ENCODE measurements at places on chromosomes 12 and 14.

GRCh38 chr14:36503771-36504741, 16.0 kb downstream of the NKX2-1 start:
- no peak for DNase-seq

- no peak for DNase-seq
Measured at GRCh38 chr12:46499226-46499625, 126.7 kb upstream of the SLC38A2 start.

GRCh38 chr14:104157016-104157928, 18.9 kb downstream of the KIF26A start:
- no peak for DNase-seq

- DNase-seq, result no peak
Measured at GRCh38 chr14:70317969-70318634, 41.4 kb downstream of the COX16 start.

DNA sequence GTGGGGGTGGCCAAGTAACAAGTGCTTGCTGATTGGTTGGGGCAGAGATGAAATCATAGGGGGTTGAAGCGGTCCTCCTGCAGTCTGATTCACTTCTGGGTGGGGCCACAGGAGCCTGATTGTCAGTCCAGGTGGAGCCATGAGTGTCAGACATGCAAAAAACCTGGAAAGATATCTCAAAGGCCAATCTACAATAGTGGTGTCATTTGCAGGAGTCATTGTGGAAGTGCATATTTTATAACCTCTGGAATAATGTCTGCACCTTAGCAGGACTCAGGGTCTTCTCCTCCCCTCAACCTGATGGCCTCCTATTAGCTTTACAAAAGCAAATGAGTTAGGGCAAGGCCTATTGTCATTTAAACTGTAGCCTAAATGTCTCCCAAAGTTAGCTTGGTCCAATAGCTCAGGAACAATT, 241.4 kb downstream of the NUAK1 start:
- no peak for DNase-seq

GRCh38 chr14:101707068-101707842, 54.3 kb upstream of the PPP2R5C start:
- DNase-seq, result no peak

DNA sequence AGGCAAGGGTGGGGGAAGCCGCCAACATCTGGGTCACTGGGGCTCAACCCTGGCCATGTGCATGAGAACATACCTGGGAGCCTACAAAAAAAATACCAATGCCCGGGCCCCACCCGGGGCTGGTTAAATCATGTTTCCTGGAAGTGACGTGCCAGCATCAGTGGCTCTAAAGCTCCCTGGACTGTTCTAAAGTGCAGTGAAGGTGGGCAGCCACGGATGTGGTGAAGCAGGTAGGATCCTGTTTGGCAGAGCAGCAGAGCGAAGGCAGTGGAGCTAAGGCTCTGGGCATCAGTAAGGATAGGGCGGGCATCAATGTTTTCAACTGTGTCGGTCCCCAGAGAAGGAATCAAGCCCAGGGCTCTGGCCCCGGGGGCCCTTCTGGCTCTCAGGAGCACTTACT, 525 bp upstream of the GPR68 start:
- DNase-seq, result no peak

DNA sequence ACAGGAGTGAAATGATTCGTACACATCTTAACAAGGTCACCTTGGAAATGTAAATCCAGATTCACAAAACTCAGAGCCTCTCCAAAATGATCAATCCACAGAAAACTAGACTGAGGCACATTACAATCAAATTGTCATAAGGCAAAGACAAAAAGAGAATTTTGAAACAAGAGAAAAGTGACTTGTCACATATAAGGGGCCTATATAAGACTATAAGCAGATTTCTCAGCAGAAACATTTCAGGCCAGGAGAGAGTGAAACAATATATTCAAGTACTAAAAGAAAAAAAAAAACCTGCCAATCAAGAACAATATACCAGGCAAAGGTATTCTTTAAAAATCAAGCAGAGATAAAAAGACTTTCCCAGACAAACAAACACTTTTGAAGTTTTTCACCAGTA, 429.1 kb downstream of the BCAT1 start:
- no peak for DNase-seq

DNA sequence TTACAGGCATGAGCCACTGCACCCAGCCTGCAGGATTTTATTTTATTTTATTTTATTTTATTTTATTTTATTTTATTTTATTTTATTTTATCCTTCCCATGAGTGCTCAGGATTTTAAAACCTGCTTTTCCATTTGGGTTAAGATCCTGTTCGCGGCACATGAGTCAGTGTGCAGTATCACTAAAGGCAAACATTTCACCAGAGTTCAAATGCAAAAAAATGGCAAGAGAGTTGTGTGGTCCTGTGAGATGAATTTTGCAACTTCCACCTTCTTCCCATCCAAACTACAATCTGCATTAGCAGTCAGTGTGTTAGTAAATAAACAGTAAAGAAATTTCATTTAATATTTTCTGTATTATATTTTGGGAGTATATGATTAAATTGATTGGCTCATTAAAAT, 29.0 kb downstream of the MOAP1 start:
- no peak for DNase-seq

GRCh38 chr12:108193917-108194316, 64.8 kb downstream of the WSCD2 start:
- no peak for DNase-seq

GRCh38 chr12:76920172-76921099, 41.6 kb upstream of the CSRP2 start:
- no peak for DNase-seq

GRCh38 chr14:22491683-22492621, 97.1 kb downstream of the DAD1 start:
- no peak for DNase-seq

DNA sequence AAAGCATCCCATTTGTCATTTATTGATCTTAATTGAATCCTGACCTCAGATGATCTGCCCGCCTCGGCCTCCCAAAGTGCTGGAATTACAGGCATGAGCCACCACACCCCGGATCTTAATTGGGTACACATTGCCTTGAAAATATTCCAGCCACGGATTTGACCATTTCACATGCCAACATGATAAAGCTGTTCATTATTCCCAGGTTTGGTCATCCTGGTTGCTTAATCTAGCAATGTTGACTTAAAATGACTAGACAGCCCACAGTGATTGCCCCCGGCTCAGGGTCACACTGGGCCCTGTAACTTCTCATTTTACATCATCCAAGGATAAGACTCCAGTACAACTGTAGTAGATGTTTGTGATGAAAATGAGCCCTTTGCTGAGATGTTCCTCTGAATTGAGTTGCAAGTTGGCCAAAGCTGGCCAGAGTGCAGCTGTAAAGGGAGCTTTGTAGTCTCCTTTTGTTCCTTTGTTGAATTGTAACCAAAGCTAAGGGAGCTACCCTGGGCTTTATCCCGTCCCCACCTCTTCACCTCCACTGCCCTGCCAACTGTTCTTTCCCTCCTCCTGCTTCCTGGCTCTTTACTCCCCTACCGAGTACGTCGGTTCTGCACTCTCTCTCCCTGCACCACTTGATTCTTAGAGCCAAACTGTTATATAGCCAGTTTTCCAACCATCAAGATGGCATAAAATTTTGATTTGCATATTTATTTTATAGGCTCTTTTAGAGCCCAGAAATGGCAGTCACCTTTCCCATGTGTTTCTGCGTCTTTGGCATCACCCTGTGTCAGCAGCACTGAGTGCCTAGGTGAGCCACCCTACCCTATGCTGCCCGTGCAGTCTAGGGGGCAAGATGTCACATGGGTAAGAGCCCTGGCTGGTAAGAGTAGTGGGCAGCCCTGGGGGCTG, 141.3 kb upstream of the HIF1A start:
- no peak for DNase-seq

DNA sequence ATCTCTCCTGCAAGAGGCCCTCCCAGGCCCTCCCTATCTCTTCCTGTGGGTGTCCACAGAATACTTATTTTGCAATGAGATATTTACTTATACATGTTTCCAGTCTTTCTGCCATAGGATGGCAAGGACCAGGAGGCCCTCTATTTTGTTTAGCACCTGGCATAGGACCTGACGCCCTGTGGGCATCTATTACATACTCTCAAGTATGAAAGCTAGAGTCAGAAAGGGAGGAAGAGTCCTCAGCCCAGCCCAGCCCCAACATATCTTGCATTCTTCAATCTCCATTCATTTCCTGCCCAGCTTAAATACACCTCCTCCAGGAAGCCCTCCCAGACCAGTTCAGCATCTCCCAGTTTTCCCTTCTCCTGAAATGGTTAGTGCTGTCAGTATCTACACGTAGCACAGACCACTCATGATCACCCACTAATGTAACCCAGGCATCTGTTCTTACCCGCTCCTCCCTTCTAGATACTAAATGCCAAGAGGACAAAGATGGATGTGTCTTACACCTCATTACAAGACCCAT, 7.4 kb downstream of the FOXN4 start:
- DNase-seq, result no peak

GRCh38 chr14:90495357-90496276, 98.8 kb downstream of the CALM1 start:
- peak; percentile 33 for DNase-seq

DNA sequence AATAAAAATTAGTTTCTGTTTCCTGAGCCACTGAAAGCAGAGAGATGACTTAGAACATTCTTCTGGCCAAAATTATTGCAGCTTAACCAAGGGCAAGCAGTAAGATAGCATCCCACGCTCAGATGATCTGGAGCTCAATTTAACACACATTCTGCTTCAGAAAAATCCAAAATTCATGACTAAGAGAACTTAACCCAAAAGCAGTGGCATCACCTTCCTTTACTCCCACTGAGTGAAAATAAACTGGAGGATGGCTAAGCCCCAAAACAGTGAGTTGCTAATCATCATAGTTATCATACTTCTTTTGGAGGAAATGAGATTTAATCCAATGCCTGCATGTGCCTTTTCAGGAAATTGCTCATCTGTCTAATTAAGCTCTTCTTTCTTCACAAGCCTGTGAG, 195.4 kb downstream of the DUSP6 start:
- no peak for DNase-seq

DNA sequence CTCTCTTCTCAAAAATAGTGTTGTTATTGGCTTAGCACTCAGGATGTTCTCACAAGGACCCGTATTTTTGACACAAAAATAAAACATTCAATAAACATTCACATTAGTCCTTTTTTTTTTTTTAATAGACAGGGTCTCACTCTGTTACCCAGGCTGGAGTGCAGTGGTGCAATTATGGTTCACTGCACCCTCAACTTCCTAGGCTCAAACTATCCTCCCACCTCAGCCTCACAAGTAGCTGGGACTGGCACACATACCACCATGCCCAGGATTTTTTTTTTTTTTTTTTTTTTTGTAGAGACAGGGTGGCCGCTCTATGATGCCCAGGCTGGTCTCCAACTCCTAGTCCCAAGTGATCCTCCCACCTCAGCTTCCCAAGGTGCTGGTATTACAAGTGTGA, 27.0 kb downstream of the PPP1R13B start:
- DNase-seq, result no peak

DNA sequence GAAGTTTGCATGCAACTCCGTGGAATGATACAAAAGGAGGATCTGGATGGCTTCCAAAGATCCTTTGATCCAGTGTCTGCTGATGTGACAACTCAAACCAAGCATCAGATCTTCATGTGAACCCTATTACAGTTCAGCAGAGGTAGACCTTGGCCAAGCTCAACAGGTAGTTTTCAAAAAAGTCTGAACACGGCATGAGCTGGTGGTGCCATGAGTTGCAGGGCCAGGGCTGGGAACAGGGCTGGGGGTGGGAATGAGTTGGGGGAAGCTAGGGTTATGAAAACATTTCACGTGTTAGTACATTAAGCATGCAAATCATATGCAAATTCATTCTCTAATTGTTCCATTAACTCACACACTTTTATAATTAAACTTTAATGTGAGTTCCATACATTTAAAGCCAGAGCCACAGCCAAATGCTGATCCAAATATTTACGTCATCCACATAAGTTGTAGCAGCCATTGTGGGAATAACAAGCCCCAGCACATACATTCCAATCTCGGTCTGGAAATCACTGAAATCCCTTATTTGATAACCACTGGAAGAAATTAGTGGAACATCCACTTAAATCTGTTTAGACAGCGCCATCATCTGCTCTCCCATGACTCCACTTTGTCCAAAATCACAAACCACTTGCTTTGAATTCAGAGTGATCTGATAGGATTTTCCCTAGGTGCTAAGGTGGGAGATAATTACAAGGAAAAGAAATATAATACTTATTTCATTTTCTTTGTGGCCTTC, 158.5 kb downstream of the APAF1 start:
- DNase-seq, result no peak

- DNase-seq, result no peak
Measured at GRCh38 chr12:128420163-128420562, 153.2 kb downstream of the TMEM132C start.

DNA sequence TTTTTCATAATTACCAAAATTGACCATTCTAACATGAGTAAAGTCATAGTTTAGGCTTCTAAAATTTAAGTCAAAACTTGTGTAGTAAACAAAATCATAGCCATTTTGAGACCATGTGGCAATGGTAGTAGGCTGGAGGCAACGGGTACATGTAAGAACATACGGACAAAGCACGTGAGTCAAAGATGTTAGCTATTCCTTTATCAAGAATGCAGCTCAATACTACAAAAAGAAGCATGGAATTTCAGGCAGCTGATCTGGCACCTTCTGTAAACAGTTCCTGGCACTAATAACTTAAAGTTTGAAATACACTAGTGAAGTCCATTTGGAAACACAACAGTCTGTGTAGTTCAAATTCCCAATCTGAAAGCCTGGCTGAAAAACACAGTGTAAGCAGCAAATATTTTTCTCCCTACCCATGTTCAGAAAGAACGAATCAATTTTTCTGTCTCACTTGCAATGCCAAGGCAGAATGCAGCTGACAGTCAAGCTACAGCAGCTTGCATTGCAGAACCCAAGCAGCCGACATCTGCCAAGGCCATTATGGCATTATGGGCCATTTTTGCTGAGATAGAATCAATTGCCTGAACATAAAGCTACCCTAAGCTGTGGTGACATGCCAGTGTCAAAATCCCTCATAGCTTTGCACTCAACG, 29.3 kb downstream of the MYF5 start:
- DNase-seq, result no peak

GRCh38 chr12:53005215-53005985, 856 bp upstream of the EIF4B start:
- DNase-seq, result no peak

GRCh38 chr12:26520869-26521268, 312.1 kb downstream of the ITPR2 start:
- DNase-seq, result no peak

GRCh38 chr12:90290980-90291975, 582.6 kb upstream of the ATP2B1 start:
- no peak for DNase-seq

- DNase-seq, result no peak
Measured at GRCh38 chr12:120835657-120836056, 68.5 kb downstream of the SPPL3 start.

GRCh38 chr12:47886510-47887240, 18.1 kb downstream of the VDR start:
- no peak for DNase-seq

- no peak for DNase-seq
Measured at GRCh38 chr14:34580381-34580780, 40.9 kb upstream of the EAPP start.

DNA sequence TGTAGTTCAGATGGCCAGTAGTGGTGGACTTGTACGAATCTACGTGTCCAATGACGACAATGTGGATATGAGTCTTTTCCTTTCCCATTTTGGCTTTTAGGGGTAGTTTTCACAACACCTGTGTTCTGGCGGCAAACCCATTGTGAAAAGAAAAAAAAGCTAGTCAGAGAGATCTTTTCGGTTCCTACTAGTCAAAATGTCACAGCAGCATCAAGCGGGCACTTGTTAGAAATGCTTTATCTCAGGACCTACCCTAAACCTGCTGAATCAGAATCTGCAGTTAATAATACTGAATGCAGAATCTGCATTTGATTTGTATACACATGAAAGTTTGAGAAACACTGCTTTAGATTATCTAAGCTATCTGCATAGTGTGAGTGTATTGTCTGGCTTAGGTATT, 18.3 kb downstream of the AEBP2 start:
- DNase-seq, result no peak
